ENCODE measurements at places on chromosomes 7 and 10.

GRCh38 chr10:129905553-129905952, 58.5 kb downstream of the EBF3 start:
- DNase-seq, result no peak

GRCh38 chr7:101952355-101953247, 135.2 kb downstream of the CUX1 start:
- no peak for DNase-seq

DNA sequence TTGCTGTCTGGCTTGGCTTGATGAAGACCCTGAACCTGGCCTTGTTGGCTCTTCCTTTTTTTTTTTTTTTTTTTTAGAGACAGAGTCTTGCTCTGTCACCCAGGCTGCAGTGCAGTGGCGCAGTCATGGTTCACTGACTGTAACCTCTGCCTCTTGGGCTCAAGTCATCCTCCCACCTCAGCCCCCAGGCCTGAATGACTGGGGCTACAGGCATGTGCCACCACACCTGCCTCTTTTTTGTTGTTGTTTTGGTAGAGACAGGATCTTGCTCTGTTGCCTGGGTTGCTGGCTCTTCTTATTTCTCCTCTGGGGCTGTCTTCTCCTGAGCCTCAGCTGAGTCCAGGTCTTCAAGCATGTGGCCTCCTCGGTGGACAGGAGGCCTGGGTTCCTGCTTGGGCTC, 44.7 kb downstream of the PRF1 start:
- DNase-seq, result no peak

DNA sequence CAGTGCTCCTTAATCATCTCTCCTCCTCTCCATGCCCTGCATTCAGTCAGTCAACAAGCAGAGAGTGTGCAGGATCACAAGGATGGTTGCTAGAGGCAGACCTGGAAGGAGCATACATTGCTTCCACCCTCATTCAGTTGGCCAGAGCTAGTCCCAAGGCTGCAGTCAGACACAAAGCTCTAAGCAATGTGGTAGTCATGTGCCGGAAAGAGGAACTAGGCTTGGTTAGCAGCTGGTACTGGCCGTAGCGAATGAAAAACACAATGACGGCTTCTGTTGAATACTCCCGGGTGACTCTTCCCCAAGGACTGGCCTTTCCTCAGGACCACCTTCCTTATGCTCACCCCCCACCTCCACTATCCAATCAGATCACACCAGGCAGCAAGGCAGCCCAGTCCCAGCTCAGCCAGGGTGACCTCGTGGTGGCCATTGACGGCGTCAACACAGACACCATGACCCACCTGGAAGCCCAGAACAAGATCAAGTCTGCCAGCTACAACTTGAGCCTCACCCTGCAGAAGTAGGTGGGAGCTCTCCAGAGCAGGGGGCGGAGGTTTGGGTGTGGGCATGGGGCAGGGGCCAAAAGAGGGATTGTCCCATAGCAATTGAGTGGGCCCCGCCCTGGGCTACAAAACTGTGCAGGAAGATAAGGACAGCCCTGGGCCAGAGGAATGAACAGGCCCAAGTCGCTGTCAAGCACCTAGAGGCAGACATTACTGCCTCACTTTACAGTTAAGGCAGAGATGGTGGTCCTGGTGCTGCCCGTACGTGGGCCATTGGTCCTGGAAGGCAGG, 10.9 kb downstream of the LDB3 start:
- no peak for DNase-seq

GRCh38 chr10:110546077-110546476, 21.4 kb upstream of the SMC3 start:
- DNase-seq, result no peak

GRCh38 chr7:39620486-39620885, 2.9 kb upstream of the RALA start:
- DNase-seq, result no peak

DNA sequence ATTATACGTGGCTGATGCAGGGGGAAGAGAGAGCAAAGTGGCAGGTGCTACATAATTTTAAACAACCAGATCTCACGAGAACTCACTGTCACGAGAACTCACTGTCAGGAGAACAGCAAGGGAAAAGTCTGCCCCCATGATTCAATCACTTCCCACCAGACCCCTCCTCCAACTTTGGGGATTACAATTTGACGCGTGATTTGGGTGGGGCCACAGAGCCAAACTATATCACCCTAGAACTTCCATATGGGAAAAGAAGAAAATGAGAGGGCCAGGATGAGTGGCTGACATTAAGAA, 15.8 kb downstream of the EZH2 start:
- DNase-seq, result no peak

DNA sequence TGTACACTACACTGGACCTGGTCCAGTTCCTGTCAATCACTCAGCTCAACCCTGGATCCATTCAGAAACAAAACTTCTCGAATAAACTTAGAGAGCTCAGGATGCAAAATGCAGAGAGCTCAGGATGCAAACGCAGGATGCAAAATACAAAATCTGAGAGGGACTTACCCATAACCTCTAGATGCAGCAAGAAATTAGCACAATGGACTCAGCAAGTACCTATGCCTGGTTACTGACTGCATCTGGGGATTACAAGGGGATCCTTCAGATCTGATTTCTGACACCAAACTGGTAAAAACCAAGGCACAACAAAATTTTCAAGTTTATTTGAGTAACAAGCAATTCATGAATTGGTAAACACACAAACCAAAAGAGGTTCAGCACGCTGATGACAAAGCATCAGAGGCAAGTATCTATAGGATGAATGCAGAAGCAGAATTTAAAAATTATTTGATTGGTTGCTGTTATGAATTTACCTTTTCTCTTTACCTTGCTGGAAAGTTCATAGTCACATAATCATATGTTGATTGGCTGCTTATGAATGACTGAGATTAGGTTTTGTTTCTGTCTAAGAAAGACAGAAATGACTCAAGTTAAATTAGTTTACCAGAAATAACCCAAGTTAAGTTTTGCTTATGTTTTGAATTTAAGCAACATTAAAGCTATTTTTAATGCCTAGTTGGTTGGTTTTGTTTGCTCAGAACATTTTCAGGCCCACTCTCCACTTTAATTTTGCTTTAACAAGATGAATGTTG, 11.4 kb downstream of the GIMAP6 start:
- DNase-seq, result no peak

DNA sequence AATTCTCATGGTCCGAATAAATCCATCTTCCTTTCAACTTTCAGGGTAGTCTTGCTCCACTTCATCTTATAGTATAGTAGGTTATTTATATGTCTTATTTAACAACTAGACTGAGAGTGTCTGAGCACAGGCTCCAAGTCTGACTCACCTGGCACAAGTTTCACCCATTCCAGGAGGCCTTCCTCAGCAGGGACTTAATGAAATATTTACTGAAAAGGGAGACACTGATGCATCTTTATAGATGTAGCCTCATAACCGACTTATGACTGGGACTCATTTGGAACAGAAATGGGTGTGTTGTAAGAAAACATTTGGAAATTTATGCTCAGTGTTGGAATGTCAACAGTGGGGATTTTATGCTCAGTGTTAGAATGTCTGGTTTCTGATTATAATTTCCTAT, 59.9 kb downstream of the CH25H start:
- no peak for DNase-seq

GRCh38 chr7:80611353-80611752, 27.1 kb upstream of the CD36 start:
- DNase-seq, result no peak

- no peak for DNase-seq
Observed at GRCh38 chr7:11450281-11450680, 381.7 kb downstream of the THSD7A start.

DNA sequence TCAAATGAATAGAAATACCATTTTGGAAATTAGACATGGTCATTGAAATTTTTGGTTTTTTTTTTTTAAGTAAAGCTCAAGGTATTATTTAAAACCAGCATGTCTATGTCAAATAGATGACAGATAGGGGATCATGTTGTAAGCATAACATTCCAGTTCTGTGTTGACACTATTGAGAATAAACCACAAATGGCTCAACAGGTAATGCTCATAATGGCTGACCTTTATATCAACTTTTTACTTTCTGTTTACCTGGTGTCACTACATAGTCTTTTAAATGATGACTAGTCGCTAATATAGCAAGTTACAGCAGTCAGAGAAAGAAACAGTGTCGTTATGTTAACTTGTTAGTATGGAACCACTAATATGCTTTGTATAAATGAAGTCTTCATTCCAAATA, 616.0 kb downstream of the GATA3 start:
- DNase-seq, result no peak

Measured in RWPE2 (cell line).